ENCODE measurements at places on chromosomes 7 and 10. TPM values are rescaled to one million over a fixed set of nuclear protein-coding genes. Genes with fewer than 3 reads are reported as not detected.

The SPDYE2B gene
- total RNA-seq: not detected

The JCAD gene
- total RNA-seq: 2.9 TPM

The SPOCK2 gene
- 2.6 TPM for total RNA-seq

The MLXIPL gene
- 2.2 TPM for total RNA-seq

The TUBAL3 gene
- 0.19 TPM for total RNA-seq

The RASA4 gene
- total RNA-seq: 19.3 TPM

The RET gene
- total RNA-seq: 0.15 TPM

The SAP25 gene
- 1.8 TPM for total RNA-seq

The OR2A5 gene
- not detected for total RNA-seq

The HSPA12A gene
- total RNA-seq: 2.3 TPM

The DKK1 gene
- 0.47 TPM for total RNA-seq

The PYROXD2 gene
- total RNA-seq: 7.7 TPM

The UCMA gene
- total RNA-seq: not detected

The FKBP6 gene
- not detected for total RNA-seq

The IFIT1B gene
- not detected for total RNA-seq

The AKR1C3 gene
- total RNA-seq: 149 TPM

The CYP2C19 gene
- 5.0 TPM for total RNA-seq

The ACTL6B gene
- total RNA-seq: not detected

The SLF2 gene
- 12.1 TPM for total RNA-seq

The ACBD5 gene
- 12.5 TPM for total RNA-seq

The AOC1 gene
- total RNA-seq: 0.26 TPM

The AGR3 gene
- not detected for total RNA-seq

The MMRN2 gene
- total RNA-seq: 3.4 TPM

The WNT2 gene
- not detected for total RNA-seq

The OPN4 gene
- total RNA-seq: not detected

The LBX1 gene
- total RNA-seq: not detected

The ZEB1 gene
- 37.6 TPM for total RNA-seq

The ATG9B gene
- total RNA-seq: 1.5 TPM

The IL15RA gene
- total RNA-seq: 14.4 TPM

The SCART1 gene
- total RNA-seq: 0.35 TPM

The PLPP4 gene
- total RNA-seq: 0.38 TPM
